ENCODE measurements at places on chromosomes 5 and 9.

- no peak for DNase-seq
These were observed 379.9 kb upstream of the DMAC1 start for GRCh38 chr9:8179381-8180053.

GRCh38 chr5:39491210-39491609 is 66.4 kb upstream of the DAB2 start:
- no peak for DNase-seq

- DNase-seq, result no peak
These were observed 30.8 kb downstream of the SH3PXD2B start for GRCh38 chr5:172423379-172424110.

DNA sequence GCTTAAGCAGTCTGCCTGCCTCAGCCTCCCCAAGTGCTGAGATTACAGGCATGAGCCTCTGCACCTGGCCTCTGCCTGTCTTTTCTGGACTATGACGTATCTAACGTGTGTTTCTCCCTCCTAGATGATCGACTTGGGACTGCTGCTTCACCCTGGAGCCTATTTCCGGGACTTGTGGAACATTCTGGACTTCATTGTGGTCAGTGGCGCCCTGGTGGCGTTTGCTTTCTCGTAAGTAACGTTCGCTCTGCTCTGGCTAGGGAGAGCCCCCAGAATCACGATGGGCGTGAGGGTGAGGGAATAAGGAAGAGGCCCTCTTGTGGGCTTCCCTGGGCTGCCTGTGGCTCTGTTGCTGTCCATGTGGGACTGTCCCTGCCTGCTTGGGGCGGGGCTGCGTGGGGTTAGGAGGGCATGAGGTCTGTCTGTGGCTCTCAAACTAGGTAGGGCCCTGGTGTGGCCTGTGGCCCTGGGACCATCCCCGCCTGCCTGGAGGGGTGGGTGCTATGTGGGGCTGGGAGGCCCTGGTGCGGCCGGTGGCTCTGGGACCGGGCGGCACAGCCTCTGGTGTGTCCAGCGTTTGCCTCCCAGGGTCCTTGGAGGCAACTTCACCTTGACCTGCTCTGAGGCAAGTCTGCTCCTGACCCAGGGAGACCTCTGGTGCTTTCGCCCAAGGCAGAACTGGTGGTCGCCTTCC is 171.7 kb downstream of the CACNA1B start:
- no peak for DNase-seq

DNA sequence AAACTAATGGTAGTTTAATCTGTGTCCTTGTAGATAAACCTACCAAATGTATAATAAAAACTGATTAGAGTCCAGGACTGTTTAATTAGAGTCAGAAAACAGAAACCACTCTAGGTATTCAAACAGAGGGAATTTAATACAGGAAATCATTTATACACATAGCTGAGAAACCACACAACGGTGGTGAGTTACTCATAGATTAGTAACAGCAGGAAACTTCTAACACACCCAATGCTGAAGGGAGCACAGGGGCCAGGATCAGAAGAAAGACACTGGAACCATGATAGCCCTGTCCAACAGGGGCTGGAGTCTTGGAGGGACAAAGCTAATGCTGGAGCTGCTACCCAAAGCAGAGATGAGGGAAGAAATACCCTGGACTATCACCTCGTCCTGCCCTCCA is 321.0 kb downstream of the ACTL7B start:
- DNase-seq, result no peak

DNA sequence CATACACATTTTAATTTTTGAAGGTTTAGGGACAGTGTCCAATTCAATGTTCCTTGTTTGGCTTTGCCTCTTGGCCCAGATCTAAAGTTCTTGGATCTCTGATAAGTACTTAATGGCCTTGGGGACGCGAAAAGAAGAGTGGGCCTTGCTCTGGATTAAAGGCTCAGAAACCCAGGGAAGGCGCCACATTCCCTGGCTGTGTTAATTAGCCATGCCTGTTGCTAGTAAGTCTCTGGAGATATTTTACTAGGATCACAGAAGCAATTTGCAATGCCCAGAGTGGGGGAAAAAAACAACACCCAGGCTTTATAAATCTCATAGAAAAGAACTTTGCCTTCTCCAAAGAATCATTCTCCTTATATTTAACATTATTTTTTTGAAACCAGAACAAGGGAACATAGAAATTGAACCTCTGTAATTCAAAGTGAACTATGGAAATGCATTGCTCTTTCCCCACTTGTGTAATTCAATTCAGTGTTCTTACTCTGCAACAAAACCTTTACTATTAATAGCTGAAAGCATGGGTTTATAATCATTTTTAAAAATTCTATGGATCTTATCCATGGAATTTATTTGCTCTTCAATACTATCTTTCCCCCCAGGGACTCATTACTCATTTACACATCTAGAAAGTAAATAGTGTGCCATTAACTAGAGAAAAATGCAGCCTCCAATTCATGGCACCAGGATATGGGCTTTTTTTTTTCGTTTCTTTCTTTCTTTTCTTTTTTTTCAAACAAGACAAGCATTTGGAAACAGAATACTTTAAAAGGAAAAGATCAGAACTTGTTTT is 172.2 kb upstream of the ANKRD55 start:
- DNase-seq, result no peak

DNA sequence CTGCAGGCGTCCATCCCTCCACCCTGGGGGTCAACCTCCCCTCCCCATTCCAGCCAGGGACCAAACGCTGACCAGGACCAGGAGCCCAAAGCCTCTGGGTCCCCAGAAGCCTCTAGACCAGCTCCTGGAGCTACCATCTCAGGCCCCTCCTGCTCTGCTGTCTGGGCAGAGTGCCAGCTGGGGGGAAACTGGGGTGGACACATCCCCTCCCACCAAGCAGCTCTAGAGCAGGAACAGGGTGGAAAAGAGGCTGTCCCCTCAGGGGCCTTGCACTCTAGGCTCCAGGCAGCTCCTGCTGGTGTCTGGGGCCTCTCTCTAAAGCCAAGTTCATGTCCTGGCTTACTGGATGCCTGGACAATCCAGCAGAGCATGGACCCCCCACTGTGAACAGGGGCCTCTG is 4.4 kb downstream of the SSNA1 start:
- DNase-seq, result no peak

GRCh38 chr9:15182101-15182551 is 124.9 kb downstream of the TTC39B start:
- no peak for DNase-seq

DNA sequence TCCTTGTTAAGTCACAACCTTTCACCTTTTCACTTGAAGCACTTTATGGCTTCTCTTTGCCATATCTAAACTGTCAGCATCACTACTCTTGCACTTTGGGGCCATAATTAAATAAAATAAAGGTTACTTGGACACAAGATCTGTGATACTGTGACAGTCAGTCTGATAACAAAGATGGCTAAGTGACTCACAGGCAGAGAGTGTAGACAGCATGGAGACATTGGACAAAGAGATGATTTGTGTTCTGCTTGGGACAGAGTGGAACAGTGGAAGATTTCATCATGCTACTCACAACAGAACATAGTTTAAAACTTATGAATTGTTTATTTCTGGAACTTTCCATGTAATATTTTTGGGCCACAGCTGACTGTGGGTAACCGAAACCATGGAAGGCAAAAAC is 81.7 kb upstream of the SMC5 start:
- DNase-seq, result no peak

DNA sequence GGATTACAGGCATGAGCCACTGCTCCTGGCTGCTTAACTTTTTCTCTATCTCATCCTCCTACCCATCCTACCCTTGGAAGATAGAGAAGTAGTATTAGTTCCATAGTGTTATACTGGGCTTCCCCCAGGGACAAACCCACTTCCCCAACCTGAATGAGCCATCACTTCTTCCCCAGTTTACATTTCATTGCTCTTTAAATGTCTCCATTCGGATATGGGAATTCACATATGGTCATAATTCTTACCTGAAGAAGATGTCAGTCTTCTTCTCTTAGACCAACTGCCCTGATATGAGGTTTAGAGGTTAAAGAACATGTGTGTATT is 1.9 kb downstream of the CD274 start:
- DNase-seq, result no peak

DNA sequence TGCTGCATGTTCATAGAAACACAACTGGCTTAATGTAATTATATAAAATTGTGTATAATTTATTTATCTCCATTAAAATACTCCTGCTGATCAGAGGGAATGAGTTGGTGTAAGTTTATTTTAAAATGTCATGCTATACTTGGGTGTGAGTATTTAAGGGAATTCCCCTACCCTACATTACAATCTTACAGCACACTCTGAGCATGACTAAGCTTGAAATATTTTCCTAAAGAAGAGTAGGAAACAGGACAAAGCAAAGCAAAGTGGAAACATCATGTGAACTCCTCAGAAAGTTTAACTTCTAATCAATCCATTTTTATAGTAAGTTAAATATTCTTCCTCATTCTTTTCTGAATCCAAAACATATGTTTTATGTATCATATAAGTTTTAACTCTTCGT is 1271.3 kb downstream of the EFNA5 start:
- DNase-seq, result no peak

DNA sequence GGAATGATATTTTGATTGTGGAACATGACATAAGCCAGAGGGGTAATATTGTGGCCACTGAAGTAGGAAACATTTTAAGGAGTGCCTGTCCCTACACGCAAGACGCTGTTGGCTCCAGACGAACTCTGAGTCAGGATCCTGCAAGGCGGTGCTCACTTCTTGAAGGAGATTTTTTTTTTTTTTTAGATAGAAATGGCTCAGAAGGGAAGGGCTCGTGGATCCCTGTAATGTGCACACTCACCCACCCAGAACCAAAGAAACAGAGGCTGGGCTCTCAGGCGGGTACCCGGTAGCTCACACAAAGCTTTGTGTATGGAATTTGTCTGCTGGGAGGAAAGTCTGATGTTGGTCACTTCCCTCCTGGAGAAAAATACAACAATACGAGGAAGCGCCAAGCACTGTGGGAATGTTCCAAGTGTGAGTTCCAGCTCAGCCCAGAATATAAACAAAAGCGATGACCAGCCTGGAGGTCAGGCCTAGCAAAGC is 25.7 kb downstream of the RAPGEF1 start:
- DNase-seq, result no peak

GRCh38 chr5:2385818-2386217 is 365.7 kb downstream of the IRX2 start:
- no peak for DNase-seq

DNA sequence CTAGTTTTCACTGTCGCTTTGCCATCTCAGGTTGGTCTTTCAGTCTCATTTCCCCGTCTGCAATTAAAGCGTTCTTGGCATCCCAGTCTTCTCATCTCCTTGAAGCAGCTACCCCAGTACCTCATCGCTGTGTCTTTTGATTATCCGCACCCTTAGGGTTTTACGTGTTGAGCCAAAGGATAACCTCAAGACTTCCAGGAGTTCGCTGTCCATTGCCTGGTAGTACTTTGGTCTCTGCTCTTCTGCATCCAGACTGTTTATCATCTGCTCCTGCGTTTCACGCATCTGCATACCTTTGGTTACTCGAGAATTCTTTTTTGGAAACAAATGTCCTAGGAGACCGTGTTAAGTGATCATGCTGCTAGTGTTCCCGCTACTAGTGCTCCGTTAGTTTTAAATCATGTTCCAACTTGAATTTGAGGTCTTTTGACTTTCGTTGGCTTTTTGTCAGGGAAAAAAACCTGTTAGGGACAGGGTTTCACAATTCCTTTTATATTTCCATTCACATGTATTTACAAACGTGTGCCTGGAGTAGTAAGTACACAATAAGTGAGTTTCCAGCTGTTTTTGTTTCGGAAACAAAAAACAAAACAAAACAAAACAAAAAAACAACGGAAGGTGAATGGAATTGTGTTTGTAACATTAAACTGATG is 888 bp downstream of the RABGAP1 start:
- no peak for DNase-seq

GRCh38 chr5:81488862-81489261 is 94.9 kb upstream of the ACOT12 start:
- DNase-seq, result no peak

DNA sequence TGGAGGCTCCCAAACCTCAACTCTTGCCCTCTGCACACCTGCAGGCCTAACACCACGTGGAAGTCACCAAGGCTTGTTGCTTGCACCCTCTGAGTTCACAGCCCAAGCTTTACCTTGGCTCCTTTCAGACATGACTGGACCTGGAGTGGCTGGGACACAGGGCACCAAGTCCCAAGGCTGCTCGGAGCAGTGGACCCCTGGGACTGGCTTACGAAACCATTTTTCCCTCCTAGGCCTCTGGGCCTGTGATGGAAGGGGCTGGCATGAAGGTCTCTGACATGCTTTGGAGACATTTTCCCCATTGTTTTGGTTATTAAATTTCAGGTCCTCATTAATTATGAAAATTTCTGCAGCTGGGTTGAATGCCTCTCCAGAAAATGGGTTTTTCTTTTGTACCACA is 994.4 kb upstream of the NUDT12 start:
- no peak for DNase-seq

DNA sequence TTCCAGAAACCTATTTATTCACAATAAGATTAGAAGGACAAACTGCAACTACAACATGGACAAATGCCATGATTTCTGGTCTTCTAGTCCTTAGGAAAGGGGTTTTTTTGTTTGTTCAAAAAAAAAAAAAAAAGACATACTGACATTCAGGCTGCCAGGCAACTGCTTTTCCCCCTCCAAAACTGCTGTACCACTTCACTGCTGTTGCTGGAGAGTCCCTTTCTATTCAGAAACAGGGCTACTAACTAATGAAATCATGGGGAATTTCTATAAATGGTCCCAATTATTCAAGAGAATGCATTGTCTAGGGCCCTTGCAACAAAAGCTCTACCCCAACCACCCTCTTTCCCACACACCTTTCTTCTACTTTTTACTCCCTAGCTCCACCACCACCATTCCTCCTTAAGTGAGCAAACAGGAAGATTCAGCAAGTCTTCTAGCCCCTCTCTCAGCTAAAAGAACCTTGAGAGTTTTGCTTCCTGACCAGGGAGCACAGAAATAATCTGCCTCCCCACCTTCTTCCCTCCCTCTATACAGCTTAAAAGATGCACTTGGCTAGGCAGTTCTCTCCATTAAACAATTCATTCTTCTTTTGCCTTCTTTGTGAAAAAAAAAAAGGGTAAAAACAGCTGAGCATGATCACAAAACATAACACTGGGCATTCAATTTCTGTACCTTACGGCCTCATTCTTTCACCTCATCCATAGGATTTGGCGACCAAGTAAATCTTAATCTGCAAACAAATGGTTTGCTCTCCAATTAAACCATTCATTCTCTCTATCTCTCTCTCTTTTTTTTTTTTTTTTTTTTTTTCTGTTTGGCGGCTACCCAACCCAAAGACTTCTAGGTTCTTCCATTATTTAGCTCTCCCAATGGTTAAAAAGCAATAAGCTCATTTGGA is 13.8 kb downstream of the ZNF608 start:
- no peak for DNase-seq

- DNase-seq, result no peak
These were observed 110.0 kb upstream of the SPOCK1 start for GRCh38 chr5:137609127-137609526.

DNA sequence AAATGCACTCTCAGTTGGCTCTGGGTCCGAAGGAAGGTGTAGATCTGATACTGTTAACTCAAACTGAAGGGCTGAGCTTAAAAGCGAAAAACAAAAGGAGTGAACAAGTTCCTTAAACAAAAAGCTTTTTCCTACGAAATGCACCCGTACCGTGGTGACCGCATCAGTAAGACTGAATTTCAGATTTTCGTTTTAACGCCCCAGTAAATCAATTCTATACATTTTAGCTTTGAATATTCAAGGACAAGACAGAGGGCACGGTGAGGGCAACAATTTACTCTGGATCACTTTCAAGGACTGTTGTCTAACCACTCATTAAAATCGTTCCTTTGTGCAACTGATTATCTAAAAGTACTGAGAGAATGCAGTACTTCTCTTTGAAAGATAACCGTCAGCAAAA is 1.9 kb downstream of the HOMER1 start:
- DNase-seq, result no peak
